Femur (tissue), 1 donor: ENCODE measurements at places on chromosomes 1 and 21.

DNA sequence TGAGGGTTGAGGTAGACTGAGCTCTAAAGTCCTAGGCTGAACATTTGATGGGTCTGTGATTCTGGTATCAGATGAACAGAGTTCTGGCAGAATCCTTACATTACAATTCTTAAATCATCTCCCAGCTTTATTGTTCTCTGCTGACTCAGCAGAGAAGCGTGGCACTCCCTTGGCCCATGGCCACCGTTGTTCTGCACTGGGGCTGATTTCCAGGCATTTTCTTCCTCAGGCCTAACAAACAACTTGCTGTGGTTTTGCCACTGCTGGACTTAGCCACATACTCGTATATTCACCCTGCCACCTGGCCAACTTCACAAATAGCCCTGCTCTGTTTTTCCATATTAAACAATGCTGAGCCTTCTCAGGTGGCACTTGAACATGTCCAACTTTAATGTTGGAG, 223.2 kb downstream of the TNR start:
- peak; percentile 31 for DNase-seq

DNA sequence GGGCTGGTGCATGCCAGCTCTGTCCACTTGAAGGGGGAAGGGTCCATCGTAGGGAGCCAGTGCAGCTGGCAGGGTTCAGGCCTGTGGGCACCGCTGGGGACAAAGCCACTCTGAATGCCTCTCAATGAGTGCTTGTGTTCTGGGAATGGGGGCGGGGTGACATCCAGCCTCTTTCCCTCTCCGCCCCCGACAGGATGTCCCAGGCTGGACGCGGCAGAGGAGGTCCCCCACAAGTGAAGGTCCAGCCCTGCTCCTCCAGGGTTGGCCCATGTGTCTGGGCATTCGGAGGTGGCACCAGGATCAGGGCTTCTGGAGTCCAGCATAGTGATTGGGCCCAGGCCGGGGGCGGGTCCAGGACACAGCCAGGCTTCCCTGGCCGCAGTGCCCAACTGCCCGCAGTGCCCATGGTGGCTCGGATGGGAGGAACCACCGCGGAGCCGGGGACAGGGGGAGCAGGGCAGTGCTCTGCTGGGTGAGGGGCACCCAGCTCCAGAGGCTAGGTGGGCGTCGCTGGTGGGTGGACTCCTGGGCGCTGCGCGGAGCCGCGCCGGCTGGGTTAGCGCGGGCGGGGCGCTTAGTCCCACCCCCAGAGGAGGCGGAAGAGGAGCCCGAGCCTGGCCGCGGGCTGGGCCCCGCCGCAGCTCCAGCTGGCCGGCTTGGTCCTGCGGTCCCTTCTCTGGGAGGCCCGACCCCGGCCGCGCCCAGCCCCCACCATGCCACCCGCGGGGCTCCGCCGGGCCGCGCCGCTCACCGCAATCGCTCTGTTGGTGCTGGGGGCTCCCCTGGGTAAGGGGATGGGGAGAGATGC, at the start of gene SHISA4:
Gene SHISA4, plus strand, starts transcription at position 617 of the 808 bp plus-strand sequence. Its CDS starts 97 bp downstream, at position 714.
- DNase-seq: peak; percentile 84

DNA sequence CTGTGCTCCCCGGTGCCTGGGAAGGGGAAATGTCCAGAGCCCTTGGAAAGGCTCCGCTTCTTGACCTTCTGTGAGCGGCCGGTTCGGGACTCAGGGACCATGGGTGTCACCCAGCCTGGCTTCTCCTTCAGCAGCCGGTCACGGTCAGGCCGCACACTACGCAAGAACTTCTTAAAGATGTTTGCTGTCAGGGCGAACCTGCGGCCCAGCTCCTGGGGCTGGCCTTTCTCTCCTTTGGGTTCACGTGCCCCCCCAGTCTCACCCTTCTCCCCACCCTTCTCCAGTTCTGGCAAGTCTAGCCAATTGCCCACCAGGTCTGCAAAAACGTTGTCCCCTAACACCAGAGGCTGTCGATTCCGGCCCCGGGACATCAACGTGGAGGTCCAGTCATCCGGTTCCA, 12.1 kb downstream of the INKA2 start:
- no peak for DNase-seq

- no peak for DNase-seq
Measured at GRCh38 chr1:1080951-1081310, 6.8 kb upstream of the RNF223 start.

- no peak for DNase-seq
Measured at GRCh38 chr1:5810553-5811270, 181.5 kb downstream of the NPHP4 start.

GRCh38 chr1:154809436-154810413, 60.4 kb downstream of the KCNN3 start:
- DNase-seq: no peak

- DNase-seq: no peak
Measured at GRCh38 chr1:152190589-152190988, 31.6 kb upstream of the RPTN start.

DNA sequence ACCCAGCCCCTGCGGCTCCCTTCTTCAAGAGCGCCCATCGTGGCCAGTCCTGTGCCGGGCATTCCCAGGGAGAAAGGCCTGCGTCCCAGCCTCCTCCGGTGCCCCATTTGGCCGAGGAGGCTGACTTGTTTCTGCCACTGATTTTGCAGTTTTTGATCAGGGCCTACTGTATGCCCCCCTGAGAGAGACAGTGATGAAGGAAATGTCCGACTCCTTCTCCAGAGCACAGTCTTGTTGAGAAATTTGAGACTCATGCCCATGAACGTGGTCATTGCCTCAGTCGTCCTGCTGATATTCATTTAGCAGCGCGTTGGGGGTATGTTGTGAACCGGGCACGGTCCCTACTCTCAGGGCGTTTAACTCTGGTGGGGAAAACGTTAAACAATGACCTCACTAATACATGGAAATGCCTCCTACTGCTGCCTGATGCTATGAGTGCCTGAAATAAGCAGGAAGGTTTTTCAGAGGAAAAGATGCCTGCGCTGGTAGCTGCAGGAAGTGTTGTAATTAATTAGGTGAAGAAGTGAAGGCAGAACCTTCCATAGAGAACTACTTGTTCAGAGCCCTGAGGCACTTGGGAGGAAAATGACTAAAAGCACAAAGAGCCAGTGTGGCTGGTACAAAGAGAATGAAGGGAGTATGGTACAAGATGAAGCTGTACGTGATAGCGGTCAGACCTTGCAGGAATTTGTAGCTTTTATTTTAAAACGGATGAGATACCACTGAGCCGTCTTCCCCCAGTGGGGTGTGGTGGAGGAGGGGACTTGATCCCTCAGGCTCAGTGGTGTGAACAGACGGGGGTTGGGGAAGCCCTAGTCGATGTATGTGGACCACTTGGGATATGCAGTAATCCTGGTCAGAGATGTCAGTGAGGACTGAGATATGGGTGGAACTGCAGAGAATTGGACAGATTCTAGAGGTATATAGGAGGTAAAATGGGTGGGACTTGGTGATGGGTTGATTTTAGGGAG, 730 bp downstream of the ZCCHC17 start:
- DNase-seq: no peak

- DNase-seq: no peak
Measured at GRCh38 chr1:157517016-157517415, 35.3 kb downstream of the FCRL5 start.

- DNase-seq: no peak
Measured at GRCh38 chr1:97337250-97338030, 583.4 kb downstream of the DPYD start.

DNA sequence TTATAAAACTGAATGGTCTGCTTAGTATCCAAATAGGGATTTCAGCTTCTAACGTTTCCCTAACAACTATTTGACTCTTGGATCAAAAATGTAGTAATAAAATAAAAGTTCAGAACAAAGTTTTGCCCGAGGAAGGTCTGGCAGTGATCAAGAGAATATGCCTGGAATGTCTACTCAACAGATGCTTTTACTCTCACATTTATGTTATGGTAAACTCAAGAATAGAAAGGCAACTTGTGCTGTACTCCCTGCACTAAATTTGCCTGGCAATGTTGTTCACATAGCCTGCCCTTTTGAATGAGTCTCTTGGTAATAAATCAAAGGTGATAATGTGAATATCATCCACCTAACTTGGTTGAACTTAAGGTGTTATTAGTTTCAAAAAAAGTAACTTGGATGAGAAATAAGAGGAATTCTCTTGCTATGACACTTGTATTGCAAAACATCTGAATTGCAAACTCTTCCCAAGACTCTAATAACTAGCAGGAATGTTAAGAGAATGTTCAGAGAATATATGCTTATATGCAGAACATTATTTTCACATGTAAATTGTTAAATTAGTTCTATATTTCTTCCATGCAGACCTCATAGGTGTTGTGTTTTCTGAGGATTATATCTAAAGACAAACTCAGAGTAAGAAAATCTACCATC, 215.8 kb downstream of the COL24A1 start:
- DNase-seq: peak; percentile 30

- DNase-seq: no peak
Measured at GRCh38 chr1:204495777-204496176, 1.2 kb upstream of the PIK3C2B start.

GRCh38 chr1:41006942-41007865, 14.3 kb downstream of the SLFNL1 start:
- DNase-seq: no peak

DNA sequence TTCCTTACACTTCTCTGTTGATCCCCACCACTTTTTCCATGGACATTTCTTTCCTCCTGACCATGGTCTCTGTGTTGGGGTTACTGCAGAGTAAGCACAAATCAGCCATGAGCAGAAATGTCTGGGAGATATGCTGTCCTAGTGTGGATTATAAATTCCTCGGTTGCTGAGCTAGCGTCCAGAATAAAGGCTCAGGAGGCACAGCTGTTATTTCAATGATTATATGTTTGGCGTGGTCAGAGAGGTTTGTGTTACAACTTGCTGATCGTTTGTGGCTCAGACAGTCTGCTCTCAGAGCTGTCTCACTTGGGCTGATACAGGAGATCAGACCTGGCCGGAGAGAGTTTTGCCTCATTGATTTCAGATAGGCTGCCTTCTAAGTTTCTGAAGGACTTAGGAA, 37.5 kb upstream of the LAMC2 start:
- peak; percentile 70 for DNase-seq

DNA sequence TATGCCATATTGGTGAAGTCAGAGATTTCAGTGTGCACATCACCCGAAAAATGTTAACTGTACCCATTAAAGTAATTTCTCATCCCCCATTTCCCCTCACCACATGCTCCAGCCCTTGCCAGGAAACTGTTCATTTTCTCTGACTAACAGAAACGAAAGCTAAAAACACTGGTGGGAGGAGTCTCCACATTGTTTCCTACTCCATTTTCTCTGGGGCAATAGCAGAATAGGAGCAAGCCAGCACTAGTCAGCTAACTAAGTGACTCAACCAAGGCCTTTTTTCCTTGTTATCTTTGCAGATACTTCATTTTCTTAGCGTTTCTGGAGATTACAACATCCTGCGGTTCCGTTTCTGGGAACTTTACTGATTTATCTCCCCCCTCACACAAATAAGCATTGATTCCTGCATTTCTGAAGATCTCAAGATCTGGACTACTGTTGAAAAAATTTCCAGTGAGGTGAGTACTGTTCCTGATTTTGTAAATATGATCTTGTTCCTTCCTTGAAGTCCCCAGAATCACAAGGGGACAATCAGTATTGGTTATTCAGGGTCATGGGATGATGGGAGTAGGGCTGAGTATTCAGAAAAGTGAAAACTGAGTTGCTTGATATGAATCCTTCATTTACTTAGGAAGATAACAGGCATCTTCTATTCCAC, at the start of gene IFI16:
Gene IFI16, plus strand, starts transcription at position 204 of the 658 bp plus-strand sequence. CDS start 4,774 bp downstream, outside the sequence.
- DNase-seq: peak; percentile 60

GRCh38 chr1:201288007-201288406, 4.7 kb downstream of the PKP1 start:
- no peak for DNase-seq

DNA sequence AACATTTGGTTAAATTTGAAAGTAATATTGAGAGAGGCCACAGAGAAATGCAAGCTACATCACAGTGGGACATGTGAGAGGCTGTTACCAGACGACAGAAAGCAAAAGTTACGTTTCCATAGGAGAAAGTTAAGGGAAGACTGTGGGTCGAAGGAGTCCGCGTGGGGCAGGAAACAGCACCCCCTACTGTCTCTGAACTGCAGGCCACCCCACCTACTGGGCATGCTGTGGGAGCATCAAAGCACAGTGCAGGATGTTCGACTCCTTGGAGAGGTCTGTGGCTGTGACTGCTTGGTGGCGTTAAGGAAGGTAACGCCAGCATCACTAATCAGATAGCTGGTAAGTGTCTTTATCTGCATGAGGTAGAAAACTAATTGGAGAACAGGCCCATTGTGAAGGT, 123.9 kb downstream of the PTBP2 start:
- DNase-seq: no peak

DNA sequence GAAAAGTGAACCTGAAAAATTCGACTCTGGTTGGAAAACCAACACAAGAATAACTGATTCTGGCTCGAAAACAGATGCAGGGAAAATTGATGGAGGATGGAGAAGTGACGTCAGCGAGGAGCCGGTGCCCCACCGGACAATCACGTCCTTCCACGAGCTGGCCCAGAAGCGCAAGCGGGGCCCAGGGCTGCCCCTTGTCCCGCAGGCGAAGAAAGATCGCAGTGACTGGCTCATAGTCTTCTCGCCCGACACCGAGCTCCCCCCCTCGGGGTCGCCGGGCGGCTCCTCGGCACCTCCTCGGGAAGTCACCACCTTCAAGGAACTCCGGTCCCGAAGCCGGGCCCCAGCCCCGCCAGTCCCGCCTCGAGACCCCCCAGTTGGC, 1.9 kb downstream of the RUSC1 start:
- DNase-seq: no peak

DNA sequence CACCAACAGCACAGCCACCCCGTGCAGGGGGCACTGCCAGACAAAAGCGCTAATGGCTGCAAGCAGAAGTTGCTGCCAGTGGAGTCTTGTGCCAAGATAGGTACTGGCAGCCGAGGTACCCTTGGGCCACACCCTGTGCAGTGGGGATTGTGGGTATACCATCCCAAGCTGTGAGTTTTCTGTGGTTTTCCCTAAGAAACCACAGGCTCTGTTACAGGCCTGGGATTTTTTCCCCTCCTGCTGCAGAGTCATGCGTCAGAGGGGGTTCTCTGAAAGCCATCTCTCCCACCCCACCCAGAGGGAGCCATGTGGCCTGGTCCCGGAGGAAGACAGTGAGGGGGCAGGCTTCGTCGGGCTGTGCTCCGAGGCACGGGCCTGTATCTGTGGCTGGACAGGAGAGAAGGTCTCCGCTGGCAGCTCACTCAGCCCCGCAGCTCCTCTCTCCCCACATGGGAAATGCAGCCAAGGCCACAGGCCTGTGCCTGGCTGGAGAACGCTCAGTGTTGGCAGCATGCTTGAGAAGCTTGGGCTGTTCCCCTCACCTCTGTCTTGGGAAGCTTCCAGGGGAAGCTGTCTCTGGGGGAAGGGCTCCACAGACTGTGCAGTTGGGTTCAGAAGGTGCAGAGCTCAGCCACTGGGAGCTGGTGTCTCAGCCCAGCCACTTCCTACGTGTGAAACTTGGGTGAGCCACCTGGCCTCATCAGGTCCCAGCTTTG, 42.5 kb downstream of the NEK2 start:
- DNase-seq: peak; percentile 65

GRCh38 chr1:204545202-204545601, 29.0 kb downstream of the MDM4 start:
- DNase-seq: no peak

DNA sequence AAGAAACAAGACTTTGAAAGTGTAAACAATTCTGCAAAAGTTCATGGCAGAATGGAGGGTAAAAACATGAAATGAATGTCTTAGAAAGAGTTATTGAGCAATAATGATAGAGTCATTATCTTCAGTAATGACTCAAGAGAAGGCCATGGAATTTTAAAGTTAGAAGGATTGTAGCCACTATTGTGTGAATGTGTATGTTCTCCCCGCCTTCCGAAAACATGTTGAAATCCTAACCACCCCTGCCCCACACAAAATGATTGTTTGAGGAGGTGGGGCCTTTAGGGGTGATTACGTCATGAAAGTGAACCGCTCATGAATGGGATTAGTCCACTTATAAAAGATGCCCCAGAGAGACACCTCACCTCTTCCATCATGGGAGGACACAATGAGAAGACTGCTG, 93.8 kb upstream of the CCDC190 start:
- DNase-seq: no peak

- no peak for DNase-seq
Measured at GRCh38 chr1:173128742-173129141, 78.0 kb upstream of the TNFSF18 start.
